Epithelial cell of prostate (primary cell): ENCODE measurements at places on chromosomes 16 and 17.

- peak; percentile 66 for DNase-seq
These were observed 1.3 kb upstream of the TUBB3 start for GRCh38 chr16:89921702-89922476.

DNA sequence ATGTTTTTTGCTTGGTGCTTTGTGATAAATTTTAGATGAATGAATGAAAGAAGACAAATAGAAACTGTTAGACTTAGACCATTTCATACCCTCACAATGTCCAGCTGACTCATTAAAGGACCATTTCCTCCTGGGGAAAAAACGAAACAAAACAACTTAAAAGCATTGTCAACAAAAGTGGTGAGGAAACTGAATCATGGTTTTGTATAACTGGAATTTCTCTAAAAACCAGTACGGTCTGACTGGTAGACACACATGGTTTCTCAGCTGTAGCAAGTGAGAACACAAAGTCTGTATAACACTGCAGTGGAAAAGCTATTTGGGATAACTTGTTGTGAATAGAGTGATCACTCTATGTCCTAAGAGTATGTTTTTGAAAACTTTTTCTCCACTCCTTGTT is 5.3 kb upstream of the DDX52 start:
- peak; percentile 18 for DNase-seq

GRCh38 chr16:84750575-84750974 is 50.8 kb downstream of the USP10 start:
- DNase-seq: no peak

DNA sequence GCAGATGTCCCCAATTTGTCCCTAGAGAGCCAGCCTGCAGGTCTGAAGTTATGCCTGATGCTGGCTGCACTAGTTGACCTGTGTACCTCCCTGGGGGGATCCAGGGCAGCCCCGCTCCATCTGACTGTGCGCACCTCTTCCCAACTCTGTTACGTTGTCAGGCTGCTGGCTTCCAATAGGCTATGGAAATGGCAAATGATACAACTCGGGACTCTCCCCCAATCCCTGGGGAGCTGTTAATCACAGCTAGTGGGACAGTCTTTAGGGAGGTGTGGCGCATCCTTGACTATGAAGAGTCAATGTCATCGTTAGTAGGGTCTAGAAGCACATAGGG is 30.1 kb downstream of the GPRC5B start:
- no peak for DNase-seq

DNA sequence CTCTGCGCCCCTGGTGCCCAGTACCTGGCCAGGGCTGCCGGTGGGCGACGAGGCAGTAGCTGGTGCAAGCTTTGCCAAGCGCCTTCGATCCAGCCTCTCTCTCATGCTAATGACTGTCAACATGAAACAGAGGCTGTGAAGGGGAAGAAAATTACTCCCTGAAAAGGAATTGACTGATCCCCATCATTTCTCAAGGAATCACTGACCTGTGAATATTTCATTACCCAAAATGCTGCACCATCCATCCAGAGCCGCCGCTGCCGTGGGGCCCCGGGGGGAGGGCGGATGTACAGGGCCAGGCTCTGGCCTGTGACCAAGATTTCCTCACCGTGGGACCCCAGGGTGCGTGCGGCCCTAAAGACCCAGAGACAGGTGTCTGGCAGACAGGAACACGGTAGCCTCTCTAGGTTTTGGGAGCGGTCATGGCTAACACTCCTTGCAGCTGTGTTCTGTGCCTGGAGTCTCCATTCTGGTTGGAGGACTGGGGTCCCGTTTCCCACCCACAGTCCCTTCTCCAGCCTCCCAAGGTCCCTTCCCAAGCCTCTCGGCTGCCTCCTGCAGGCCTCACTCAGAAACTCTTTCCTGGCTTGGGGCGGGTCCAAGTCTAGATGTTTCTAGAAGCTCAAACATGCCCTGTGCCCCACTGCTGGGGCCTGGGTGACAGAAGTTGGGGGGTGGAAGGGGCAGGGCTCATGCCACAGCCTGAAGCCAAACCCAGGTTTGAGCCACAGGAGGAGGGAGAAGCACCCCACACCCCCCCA is 73.3 kb downstream of the ENGASE start:
- no peak for DNase-seq

DNA sequence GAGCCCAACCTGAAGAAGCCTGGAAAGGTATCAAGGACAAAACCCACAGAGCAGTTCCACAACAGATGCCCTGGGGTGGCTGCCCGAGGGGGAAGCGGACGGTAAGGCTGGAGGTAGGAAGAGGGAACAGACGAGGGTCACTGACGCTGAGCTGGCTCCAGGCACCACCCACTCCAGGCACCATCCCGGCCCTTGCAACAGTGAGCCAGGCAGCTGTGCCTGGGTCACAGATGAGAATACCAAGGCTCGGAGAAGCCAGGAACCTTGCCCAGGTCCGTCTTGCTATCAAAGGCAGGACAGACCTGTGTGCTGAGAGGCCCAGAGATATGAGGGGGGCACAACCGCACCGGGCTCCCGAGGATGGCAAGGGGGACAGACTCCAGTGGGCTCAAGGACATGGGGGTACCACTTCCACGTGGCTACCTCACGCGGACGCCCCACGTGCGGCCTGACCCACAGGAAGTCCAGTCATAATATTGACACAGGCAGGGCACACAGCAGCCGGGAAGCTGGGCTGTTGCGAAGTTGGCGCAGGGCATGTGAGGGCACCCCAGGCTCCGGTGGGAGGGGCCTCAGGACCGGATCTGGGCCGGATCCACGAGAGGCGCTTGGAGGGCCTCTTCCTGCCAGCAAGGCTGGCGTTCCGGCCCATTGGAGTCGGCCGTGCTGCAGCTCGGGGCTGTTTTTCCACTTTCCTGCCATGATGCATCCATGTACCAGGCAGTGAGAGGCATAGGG is 29.9 kb downstream of the PEMT start:
- DNase-seq: peak; percentile 55

GRCh38 chr16:69885722-69886121 is 65.4 kb upstream of the CLEC18A start:
- no peak for DNase-seq

GRCh38 chr17:81412490-81413093 is 17.3 kb downstream of the BAHCC1 start:
- no peak for DNase-seq

DNA sequence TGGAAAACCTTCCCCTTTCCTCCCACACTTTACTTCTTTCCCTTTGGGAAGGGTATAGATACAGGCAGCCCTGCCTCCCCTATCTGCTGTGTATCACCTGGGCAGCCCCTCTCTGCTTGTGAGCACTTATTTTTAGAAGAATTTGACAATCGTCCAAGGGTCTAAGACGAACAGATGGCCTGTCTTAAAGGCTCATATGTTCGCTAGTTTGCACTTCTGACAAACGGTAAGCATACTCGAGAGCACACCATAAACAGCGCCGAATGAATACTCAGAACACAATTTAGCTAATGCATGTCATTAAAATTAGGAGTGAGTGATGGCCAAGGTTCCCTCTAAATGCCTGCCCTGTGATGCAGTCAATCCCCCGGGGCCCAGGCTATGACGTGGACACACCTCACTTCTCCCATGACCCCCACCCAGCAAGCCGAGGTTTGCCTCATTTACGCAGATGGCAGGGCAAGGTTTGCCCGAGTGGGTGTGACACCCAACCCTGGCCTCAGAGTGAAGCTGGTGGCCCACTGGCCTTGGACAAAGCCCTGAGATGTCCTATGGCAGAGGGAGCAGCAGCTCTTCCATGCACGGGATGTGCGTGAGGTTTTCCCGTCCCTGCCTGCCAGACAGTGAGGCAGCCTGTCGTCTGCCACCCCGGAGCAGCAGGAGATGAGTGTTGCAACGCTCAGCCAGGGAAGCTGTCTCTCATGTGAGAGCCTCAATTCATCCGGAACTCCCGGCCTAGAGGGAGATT is 125.2 kb downstream of the C16orf78 start:
- DNase-seq: no peak

DNA sequence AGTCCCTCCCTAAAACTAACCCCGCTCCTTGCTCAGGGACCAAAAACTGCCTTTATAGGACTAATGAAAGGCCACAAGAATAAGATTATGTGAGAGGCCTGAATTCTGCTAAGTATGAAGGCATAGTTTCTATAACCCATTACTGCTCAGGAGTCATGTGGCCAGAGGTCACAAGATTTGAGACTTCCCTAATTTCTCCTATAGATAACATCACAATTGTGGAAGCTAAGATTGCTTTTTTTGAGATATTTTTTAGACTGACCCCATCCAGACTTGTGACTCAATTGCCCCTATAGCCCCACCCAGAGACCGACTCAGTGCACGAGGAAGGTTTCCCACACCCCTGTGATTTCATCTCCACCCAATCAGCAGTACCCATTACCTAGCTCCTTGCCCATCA is 504.1 kb upstream of the GOT2 start:
- no peak for DNase-seq

GRCh38 chr17:48505788-48506187 is 25.0 kb downstream of the HOXB1 start:
- peak; percentile 66 for DNase-seq

DNA sequence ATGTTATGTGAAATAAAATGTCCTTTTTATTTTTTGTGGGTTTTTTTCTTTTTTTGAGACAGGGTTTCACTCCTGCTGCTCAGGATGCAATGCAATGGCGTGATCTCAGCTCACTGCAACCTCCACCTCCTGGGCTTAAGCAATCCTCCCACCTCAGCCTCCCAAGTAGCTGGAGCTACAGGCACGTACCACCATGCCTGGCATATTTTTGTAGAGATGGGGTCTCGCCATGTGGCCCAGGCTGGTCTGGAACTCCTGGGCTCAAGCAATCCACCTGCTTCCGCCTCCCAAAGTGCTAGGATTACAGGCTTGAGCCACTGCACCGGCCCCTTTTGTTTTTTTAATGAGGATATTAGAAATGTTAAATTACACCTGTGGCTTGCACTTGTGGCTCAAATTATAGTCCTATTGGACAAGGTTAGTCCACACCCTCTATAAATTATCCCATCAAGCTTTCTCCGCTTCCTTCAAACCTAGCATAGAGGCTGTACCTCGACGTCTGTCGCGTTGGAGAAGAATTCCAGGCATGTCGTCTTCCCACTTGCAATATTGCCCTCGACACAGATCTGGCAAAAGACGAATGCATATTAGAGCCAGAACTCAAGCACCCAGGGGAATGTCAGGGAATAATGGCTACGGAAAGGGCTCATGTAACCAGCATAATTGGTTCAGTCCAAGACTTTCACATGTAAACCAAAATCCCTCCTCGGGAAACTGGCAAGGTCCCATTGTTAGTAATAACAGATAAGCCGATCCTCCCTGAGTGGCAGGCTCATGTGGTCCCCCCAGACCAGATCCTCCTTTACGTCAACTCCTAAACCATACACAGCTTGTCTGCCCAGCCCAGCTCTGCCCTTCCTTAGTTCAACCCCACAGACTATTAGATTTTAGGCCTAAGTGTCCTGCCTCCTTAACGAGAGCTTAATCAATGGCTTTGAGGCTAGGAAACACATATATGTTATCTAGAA is 8.2 kb downstream of the TK2 start:
- DNase-seq: no peak

DNA sequence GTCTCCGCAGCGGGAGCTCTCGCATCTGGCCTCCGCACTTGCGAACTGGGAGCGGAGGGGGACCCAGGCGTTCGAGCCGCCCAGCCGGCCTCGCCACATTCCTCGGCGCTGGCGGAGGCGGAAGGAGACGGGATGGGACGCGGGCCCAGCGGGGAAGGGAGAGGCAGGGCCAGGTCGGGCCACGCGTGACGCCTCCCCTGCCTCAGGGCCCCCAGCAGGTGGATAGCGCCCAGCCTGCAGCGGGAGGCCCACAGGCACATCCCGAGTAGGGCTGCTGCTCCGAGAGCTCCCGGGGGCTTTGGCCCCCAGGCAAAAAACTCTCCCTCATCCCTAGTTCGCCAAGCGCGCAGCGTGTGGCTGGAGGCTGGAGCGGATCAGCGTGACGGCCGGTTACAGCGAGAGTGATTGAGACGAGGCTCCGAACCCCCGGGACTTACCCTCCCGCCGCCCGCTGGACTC is 800 bp downstream of the PLEKHH3 start:
- DNase-seq: no peak

DNA sequence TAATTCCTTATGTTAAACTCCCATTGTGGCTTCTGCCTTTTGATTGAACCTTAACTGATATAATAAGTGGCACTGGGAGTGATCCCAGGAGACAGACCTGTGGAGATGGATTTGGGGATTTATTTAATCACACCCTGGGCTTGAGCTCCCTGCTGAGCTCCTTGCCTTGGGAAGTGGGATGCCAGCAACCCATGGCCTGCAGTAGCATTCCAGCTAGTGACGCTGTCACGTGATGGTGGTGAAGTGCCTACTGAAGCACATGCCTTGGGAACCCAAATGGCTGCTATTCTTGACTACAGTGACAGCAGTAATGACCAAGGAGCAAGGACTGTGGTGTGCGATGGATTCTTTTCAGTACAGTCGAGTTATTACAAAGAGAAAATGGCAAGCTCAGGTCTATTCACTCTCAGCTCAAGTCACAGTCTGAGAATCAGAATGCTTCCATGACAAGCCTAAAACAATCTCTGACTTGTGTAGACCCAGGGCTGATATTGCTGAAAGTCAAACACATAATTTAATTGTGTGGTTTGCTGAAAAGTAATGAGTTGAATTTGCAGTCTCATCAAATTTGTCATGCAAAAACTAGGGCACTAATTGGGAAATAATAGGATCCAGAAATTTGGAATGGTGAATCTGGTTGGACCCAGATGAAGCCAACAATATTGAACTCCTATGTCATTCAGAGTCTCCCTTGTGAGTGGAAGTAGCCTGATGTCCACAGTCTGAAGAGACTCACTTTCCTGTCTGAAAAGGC is 47.1 kb downstream of the BCL7C start:
- no peak for DNase-seq

DNA sequence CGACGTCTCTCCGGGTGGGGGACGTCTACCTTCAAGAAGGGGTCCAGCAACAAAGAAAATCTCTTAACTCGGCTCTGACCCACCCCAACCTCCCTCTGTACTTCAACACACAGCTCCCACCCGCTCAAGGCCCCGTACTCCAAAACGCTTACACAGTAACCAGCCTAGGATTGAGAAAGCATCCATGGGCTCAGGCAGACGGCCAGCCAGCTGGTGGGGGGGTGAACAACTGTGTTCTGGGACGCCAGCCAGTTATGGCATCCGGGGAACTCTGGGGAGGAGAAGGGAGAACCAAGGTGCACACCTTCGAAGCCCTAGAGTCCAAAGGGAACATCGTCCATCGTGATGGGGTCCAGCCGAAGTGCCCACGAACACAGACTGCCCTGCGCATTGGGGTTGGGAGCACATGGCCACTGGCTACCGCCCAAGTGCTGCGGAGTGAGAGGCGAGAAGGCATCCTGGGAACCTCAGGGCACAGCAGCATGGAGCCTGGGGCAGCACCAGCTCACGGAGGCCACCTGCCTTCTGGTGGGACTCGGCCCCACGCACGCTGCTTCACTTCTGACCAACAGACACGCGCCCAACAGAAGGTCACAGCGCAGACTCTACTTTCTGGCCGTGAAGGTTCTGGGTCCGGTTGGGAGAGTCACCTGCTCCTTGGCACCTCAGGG is 14.3 kb downstream of the SLC16A3 start:
- DNase-seq: no peak
